ENCODE measurements at places on chromosomes 2 and 18.
A peak's percentile ranks its signal among the peaks of the same experiment; 100 is the strongest.

DNA sequence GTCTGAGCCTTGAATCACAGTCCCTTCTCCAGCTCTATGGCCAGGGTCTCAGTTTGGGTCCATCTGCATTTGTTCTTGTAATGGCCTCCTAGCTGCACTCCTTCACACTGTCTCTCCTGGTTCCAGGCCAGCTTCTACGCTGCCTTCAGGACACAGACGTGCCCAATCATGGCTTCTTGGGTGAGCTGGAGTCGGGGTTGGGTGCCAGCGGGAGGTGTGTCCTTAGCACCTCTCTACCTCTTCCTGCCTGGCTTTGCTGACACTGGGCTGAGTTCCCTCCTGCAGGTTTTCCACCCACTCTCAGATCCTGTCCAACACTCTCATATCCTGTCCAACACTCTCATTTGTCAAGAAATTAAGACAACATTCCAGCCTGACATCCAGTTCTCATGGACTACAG, 9.6 kb downstream of the TRPM8 start:
- no peak for DNase-seq

- DNase-seq: peak; percentile 60
Observed at GRCh38 chr2:57549642-57550102, 496.9 kb upstream of the VRK2 start.

- DNase-seq: no peak
Observed at GRCh38 chr2:138782383-138782782, 2.2 kb upstream of the NXPH2 start.

DNA sequence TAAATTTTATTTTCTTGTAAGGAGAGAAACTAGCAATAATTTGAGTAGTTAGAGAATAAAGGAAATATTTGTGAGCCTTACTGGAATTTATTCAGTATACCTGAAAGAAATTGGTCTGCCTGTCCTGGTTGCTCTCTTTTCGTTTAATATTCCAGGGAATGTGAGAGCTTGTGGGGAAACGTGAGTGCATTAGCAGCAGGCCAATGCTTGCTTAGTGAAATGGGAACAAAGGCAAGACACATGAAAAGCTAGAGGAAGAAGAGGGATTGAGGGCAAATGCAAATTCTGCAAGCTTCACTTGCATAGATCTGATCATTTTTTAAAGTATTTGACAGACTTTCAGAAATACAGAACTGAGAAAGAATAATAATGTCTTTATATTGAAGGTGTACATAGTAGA, 111.0 kb downstream of the ERBB4 start:
- DNase-seq: no peak

DNA sequence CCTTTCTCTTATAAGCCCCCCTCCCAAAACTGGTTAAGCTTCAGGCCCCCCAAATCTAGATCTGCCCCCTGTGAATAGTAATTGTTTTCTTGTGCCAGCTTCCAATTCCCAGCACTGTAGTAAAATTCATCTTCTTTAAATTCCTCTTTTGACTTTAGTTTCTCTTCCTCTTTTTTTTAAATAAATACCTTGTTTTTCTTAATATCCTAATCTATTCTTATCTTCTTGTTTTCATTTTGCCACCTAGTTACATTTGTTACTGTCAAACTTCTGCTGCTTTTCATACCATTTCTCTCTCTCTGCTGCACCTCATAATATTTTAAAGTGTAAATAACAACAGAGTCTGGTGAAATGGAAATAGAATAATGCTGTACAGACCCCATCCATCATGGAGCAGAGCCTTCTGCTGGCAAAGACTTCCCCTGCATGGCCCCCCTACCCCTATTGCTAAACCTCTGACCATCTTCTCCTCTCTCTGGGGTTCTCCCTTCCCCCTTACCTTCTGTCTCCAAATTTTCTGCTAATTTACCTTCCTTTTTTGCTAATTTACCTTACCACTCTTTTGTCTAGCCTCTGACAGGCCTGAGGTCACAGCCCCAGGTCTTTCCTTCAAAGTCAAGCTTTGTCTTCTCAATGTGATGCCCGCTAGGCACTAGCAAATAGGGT, 94.9 kb upstream of the PAPOLG start:
- no peak for DNase-seq

GRCh38 chr2:221070106-221070505, 502.0 kb downstream of the EPHA4 start:
- DNase-seq: no peak

DNA sequence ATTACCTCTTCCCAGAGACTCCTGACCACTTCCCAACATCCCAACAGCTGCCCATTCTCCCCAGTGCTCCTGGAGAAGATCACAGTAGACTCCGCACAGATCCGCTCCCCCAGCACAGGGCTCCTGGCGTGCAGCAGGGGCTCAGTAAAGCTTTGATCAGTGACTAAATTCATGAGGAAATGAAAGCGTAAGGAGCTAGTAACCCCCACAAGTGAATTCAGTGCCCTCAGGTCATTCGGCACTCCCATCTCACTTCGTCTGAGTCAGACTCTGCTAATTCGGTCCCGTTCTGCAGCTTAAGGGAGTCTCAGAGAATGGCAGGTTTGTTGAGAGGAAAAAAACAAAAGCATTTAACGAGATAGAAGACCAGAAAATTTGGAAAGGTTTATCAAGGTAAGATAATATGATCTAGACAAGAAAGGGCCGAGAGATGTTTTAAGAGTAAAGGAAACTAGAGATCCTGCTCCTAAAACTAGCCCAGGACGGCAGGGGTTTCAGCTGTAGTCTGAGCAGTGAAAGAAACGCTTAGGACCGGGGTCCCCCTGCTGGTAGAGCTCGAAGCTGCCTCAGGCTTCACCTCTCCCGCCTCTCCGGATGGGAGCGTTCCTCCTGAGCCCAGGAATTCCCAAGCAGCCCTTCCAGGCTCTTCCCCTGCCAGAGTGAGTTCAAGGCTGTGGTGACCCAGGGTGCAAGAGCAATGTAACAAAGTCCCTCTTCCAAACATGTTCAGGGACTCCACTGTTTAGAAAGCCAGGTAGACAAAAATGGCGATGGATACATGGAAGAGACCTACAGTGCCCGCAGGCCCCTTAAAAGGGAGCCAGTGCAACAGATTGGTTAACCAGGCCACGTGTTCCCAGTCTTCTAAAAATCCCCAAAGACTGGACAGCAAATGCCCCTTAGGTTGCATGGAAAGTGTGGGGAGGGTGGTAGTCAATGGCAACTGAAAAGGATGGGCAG, 127.3 kb downstream of the DNER start:
- peak; percentile 35 for DNase-seq

GRCh38 chr18:74662622-74663021, 65.0 kb downstream of the ZNF407 start:
- no peak for DNase-seq

DNA sequence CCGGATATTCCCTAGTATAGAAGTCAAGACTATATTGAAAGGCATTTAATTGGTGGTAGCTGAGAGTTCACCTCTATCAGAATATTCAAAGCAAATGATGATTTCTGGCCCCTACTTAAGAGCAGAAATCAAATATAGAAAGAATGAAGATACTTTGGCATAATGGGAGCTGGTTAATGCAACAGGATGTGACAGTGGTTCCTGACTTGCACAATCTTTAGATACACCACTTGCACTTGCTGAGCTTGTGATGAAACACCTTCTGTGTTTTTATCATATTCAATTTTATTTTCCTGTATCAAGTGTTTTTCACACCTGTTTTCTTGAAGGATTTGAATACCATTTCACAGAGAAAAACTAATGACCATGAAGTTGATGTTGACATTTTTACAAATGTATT, 124.1 kb upstream of the CDH19 start:
- no peak for DNase-seq

DNA sequence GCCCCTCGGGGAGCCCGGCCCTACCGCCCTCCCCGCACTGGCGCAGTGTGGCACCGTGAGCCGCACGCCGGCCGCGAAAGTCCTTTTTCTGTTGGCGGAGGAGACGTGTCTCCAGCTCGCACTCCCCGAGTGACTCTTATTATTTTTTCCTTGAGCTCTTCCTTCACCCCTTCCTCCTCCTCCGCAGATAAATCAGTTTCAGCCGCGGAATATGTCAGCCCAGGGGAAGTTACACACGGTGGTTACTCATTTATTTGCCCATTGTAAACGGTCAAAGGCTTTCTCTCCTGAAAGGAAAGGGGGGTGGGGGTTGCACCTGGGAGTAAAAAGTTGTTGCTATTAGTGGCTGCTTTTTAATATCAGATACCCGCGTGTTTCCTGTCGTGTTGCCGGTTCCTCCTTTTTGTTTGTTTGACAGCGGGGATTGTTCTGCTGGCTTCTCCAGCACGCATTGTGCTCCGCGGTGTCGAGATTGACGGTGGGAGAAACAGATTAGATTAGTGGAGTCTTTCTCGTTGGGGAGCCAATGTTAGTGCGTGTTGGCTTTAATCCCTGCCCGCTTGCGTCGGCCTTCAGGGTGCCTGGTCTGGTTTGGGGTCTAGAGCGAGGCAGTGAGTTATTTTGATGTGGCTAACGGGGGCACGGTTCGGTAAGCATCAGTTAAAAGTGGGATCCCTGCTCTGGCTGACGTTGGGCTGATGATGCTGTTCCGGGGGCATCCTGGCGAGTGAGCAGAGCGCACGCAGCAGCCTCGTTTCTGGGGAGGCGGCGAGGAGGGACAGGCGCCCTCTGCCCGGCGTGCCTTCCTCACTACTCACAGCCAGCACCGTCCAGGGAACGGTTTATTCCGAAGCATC, 1.6 kb downstream of the CRIM1 start:
- peak; percentile 39 for DNase-seq

- DNase-seq: peak; percentile 67
Observed at GRCh38 chr2:216057688-216058193, 23.9 kb downstream of the PECR start.

DNA sequence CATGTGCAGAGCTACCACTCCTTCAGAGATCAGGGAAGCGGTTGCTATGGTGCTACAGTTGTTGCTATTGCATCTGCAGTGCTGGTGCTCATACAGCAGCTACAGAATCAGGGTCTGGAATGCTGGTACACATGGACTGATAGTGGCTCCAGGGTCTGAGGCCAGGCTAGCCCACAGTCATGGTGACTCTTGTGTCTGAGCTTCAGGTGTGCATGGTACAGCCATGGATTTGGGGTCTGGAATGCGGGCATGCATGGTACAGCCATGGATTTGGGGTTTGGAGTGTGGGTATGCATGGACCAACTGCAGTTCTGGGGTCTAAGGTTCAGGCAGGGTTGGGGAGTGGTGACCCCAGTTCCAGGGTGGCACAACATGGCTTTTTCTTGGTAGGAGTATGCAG, 185.2 kb downstream of the SLC4A3 start:
- DNase-seq: no peak

- DNase-seq: no peak
Observed at GRCh38 chr2:189116979-189117378, 62.6 kb downstream of the COL5A2 start.

GRCh38 chr2:175450029-175450760, 268.7 kb upstream of the ATP5MC3 start:
- DNase-seq: no peak

DNA sequence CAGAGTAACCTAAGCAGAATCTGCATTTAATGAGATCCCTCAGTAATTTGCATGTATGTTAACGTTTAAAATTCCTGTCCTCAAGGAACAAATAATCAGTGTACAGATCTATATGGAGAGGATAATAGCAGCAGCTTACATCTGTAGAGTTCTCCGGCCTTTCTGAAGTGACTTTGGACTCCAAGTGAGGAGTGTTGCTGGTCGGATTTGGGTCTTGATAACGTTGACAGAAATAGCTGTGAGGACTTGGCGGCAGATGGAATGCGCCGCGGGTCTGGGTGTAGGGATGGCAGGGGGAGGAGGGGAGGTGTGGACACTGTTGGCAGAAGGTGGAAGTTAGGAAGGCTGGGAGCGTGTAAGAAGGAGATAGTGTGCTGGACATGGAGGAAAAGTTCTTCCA, 170.9 kb upstream of the GATA6 start:
- no peak for DNase-seq

DNA sequence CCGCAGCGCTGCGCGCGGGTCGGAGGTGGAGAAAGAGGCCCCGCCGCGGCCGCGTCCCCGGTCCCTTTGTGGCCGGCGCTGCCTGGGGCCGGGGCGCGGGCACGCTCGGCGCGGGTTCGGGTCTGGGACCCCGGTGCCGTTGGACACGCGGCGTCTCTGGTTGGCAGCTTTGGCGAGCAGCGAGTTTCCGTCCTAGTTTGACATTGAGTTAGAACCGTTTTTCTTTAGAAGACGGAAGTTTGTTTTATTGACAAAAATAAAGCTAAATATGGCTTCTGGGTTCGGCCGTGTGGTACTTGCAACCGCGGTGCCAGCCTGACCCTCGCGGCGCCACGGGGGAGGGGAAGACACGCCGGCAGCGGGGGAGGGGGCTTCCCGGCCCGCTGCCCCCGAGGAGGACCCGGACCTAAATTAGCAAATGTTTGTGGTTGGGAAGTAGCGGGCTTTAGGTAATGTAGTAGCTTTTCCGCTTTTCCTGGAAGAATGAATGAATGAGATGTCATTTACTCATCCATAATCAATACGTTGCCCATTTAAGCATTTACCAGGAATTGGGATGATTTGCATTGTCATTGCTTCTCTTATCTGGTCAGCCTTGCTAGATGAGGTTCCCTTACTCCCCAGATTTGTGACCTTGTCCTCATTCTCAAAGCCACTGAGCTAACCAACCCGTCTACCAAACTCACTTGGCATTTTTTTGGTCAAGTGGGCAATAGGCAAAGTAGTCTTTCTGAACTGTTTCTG, 530 bp downstream of the GALNT1 start:
- no peak for DNase-seq

- peak; percentile 42 for DNase-seq
Observed at GRCh38 chr2:157838442-157839161, 37.5 kb downstream of the ACVR1 start.

GRCh38 chr18:45938488-45938935, 28.6 kb downstream of the EPG5 start:
- DNase-seq: peak; percentile 59

DNA sequence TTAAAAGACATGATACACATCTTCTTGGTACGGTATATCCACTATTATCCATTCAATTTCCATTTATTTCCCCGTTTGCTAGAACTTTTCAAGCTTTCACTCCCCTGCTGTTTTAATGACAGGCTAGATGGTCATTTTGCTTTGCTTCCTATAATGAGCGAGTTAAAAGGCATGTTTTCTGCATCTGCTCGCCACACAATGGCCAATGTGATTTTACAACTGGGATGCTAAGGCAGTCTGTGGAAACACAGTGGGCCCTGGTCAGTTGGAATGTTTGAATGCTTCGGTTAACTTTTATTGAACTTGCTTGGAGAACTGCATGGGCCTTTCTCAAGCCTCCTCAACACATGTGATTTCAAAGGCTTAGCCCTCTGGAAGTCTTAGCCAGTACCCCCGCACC, 48.4 kb upstream of the TNP1 start:
- DNase-seq: no peak

- no peak for DNase-seq
Observed at GRCh38 chr2:118980022-118980421, 38.0 kb downstream of the MARCO start.

DNA sequence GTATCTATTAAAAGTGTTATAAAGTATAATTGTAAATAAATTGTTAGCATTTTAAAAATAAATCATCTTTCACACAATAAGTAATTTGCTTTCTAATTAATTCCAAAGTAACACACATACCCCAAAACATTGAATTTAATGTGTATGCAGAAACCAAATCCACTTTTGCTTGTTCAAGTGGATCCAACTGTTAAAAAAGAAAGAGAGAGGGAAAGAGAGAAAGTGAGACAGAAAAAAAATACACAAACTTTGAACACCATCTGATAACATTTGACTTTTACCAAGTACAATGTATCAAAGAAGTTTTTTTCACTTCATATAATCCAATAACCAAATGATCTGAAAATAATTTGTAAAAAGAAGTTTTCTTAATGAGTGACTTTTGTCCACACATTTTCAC, 16.6 kb downstream of the C1D start:
- DNase-seq: no peak

GRCh38 chr2:96526615-96527285, 9.8 kb upstream of the ARID5A start:
- DNase-seq: no peak

All from activated CD4-positive, alpha-beta T cell treated with anti-CD3 and anti-CD28 coated beads, Interleukin-2, amount 50 U/mL, for 16 hours (primary cell).